ENCODE measurements at places on chromosomes 2 and 18.
A peak's percentile ranks its signal among the peaks of the same experiment; 100 is the strongest.

GRCh38 chr2:182937870-182938269 is 71.4 kb upstream of the FRZB start:
- no peak for DNase-seq

DNA sequence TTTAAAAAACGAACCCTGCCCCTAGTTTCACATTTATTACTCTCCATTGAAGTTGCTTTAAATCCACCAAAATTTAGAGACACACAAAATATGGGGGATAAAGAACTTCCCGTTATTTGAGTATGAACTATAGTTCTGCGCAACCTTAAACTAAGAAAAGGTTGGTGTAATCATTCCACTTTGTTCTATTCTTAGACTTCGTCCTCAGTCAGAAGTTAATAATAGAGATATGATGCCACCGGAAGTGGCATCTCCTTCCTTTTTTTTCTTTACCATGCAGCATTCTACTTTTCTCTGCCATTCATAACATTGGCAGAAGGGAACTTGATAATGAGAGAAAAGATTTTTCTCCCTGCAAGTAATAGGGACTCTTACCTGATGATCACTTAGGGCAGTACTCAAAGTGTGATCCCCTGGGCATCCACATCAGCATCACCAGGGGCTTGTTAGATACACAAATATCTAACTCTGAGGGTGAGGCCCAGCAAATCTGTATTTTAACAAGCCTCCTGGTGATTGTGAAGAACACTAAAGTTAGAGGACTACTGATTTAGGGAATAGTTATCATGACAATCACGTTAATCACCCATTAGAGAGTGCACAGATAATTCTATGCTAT is 147.7 kb upstream of the DTNA start:
- DNase-seq: no peak

GRCh38 chr2:122866095-122866494 is 1110.6 kb downstream of the TSN start:
- DNase-seq: no peak

DNA sequence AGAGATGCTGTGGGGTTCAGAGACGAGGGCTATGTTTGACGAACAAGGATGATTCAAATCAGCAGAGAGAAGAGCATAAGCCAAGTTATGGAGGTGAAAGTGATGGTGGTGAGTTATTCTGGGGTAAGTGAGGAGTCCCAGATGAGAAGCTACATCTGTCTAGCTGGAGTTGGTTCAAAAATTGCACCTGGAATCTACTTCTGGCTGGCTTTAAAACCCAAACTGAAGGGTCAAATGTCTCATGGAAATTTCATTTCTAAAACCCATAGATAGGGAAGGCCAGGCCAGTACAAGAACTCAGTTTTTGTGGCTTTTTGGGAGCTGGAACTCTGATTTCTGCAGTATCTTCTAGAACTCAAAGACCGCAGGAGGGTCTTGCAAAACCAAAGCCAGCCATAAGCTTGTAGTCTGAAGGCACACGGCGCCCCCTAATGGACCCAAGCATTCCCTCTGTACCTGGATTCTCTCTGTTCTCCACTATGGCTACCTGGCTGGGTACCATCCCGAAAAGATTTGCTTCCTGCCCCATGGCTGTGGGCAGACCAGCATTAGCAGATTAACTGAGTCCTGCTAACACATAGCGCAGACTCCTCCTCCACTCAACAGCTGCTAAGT is 229.1 kb upstream of the SLC14A2 start:
- no peak for DNase-seq

GRCh38 chr2:22406625-22407024 is 978.4 kb upstream of the KLHL29 start:
- DNase-seq: no peak

DNA sequence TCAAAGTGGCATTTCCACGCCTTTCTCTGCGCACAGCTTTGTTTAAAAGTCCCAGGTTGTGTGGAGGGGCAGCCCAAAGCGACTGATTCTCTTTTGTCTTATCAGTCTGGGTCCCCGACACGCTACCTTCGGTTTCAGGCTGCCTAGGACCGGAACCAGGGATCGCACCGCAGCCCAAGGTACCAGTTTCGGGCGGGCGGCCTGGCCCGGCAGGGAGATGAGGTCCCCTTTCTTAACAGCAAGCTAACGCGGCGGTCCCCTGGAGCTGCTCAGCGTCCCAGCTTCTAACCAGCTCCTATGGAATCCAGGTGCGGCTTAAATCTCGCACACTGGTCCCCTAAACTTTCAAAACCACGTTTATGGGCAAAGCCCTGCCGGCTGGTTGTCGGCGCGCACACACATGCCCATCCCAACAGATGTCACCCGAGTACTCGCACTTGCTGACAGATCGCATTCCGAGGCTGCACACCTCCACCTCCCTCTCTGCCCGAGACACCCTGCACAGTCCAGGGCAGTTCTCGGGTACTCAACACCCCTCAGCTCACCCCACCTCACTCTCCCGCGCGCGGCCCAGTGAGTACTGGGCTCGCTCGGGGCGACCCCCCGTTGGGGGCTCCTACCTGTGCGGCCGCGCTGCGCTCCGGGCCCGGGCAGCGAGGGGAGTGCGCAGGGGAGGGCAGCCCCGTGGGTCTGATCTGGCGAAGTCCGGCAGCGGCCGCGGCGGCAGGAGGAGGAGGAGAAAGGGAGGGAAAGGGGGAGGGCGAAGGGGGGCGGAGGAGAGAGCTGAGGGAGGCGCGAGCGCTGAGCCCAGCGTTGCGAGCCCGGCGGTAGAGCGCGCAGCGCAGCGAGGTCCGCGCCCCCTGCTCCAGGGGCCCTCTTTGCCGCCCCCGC is at the start of gene EFEMP1:
TSS of gene EFEMP1 (minus strand) at position 692 of the 891 bp plus-strand sequence. CDS start 1,342 bp downstream, outside the sequence.
- no peak for DNase-seq

- no peak for DNase-seq
Measured at GRCh38 chr18:46034230-46034629, 37.8 kb downstream of the PSTPIP2 start.

- no peak for DNase-seq
Measured at GRCh38 chr2:126781206-126781605, 117.5 kb upstream of the TEX51 start.

DNA sequence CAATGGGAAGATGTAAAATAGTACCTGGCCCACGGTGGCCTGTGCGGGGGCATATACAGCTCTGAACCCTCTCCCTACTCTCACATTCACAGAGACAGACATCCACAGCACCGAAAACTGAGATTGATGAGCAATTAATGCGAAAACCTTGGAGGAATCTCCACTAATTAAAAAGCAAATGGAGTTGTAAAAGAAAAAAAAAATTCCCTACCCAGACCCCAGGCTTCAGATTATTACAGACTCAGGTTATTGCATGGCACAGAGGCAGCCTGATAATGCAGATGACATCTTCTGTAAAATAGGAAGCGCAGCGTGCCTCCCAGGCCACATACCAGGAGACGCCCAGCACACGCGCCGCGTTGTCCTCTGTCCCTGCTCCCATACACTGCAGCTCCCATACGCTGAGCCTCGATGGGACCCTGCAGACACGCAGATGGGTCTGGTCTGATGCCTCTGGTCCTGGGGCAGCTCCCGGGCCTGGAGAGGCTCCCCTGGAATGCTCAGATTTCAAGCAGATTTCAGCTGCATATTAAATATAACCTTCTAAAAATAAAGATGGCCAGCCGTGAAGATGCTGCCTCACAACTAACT is 496.1 kb upstream of the MYT1L start:
- DNase-seq: no peak

DNA sequence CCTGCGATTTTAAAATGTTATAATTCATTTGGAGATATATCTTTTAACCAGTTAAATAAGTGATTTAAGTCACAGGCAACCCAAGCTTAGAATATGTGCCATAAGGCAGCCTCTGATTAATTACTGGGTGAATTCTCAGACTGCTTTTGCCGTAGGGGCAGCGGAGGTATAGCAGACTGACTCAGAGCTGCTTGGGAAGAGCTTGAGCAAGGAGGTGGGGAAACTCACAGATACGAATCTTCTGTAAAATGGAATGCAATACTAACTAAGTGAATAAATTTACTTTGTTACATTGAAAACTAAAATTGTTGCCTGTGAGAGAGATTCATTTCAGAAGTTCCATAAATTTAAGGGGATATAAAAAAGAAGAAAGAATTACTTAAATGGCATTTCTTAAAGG is 115.4 kb downstream of the KYNU start:
- no peak for DNase-seq

- DNase-seq: peak; percentile 37
Measured at GRCh38 chr2:232444409-232445148, 11.4 kb upstream of the ALPI start.

DNA sequence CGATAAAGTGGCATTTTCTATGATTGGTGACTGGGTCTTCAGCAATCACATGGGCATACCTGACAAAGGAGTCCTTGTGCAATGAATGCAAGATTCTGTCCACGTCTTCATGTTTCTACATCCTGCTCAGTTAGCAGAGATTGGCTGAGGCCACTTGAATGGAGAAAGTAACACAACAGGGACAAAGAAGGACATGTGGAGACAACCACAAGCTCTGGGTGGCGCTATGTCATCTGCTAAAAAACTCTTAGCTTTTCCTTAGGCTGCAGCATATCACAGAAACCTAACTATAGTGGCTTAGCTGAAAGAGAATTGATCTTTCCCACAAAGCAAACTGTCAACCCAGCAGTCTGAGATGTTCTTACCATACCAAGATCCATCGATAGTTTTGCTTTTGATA is 1109.7 kb downstream of the SOCS6 start:
- DNase-seq: peak; percentile 1

DNA sequence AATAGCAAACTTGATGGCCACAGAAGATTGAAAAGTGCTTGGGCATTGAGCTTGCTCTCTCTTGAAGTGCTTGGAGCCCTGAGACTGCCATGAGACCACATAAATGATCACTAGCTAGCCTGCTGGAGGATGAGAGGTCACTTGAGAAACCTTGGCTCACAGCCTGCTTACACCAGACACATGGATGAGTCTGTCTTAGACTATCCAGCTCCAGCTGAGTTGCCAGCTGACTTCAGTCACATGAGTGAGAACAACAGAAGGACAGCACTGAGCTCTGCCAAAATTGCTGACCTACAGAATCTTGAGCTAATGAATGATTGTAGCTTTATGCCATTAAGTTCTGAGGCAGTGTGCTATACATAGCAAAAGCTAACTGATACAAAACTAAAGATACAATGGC is 18.1 kb downstream of the NABP1 start:
- DNase-seq: peak; percentile 97

GRCh38 chr2:234377761-234378391 is 119.0 kb downstream of the ARL4C start:
- no peak for DNase-seq

DNA sequence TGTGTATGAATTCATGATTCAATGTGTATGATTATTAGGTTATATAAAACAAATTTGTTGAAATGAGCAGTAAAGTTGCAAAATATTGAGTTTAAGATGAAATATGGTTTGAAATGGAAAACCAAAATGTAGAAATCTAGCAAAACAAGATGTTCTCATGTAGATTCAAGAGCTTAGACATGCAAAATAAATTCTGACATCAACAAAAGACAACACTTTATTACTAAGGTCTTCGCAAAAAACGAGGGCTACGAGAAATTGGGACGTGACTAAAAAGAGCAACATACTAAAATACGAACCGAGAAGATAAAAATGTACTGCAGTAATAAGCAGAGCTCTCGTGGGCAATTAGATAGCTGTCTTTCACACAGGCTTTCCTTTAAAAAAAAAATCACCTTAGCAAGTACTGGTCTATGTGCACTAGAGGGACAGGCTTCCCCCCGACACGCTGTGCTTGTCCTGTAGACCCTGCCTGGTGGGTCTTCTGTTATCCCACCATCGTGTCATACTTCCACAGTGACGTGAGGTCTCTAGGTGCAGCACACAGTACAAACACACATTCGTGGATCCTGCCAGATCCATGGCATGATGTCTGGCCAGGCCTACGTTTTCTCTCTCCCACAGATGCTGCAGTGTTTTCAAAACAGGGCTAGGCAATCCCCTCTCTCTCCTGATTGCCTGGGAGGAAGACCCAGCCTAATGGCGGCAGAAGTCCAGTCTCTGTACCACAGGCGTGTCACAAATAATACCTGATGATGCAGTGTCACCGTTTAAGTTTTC is 240.8 kb downstream of the TCF4 start:
- no peak for DNase-seq

DNA sequence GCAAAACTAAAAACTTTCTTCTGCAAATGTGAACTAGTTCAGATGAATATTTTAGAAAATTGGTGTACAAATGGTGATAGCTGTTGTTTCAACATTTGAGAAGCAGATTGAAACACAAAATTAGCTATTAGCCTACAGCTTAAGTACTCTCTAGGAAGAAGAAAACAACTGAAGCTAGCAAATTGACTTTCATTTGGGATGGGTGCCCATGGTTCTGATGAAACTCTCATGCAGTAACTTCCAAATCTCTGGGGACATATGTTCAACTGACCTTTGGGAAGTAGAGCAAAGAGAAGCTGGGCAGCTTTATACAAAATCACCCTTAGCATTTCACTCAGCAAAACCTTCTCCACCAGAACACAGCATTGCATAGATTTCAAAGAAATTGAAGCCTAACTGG is 119.0 kb downstream of the GALNT13 start:
- no peak for DNase-seq

GRCh38 chr2:218748741-218749441 is 33.1 kb upstream of the CYP27A1 start:
- DNase-seq: no peak

DNA sequence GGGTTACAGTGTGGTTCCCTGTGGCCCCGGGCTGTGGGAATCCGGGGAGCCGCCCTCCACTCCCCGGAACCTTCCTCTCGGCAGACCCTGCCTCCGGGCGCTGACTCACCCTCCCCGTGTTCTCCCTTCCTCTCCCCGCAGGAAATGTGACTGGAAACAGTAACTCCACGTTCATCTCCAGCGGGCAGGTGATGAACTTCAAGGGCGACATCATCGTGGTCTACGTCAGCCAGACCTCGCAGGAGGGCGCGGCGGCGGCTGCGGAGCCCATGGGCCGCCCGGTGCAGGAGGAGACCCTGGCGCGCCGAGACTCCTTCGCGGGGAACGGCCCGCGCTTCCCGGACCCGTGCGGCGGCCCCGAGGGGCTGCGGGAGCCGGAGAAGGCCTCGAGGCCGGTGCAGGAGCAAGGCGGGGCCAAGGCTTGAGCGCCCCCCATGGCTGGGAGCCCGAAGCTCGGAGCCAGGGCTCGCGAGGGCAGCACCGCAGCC is 59.5 kb downstream of the TNFRSF11A start:
- DNase-seq: no peak

GRCh38 chr2:68835621-68836020 is 35.6 kb downstream of the BMP10 start:
- no peak for DNase-seq

All from foreskin melanocyte (primary cell).